ENCODE measurements at places on chromosomes 3 and 15. TPM values are rescaled to one million over a fixed set of nuclear protein-coding genes. Genes with fewer than 3 reads are reported as not detected.

- DNase-seq = no peak
These were observed 121.1 kb downstream of the GSK3B start for GRCh38 chr3:119973018-119973646.

DNA sequence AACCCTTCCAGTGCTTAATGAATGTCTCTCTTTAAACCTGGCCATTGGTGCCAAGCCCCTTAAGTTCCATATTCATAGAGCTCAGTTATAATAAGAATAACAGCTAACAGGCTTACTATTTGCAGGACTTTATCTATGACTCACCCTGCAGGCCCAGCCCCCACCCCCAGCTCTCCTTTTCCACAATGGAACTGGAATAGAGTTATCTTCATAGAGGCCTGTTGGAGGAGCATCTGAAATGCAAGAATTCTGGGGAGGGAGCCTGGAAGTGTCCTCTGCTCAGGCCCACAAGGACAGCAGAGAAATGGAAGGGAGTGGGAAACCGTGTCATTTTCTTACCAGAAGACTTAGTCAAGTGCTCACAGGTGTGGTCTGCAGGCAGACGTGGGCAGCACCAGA is 52.8 kb downstream of the SEMA5B start:
- no peak for DNase-seq

GRCh38 chr3:79886204-79886603 is 118.4 kb upstream of the ROBO1 start:
- no peak for DNase-seq

The KBTBD12 gene
- total RNA-seq = 1.3 TPM
